ENCODE measurements at places on chromosomes 2 and 18. TPM values are rescaled to one million over a fixed set of nuclear protein-coding genes. Genes with fewer than 3 reads are reported as not detected.

GRCh38 chr2:238123218-238123971 lies 15.1 kb upstream of the KLHL30 start:
- DNase-seq, result no peak

DNA sequence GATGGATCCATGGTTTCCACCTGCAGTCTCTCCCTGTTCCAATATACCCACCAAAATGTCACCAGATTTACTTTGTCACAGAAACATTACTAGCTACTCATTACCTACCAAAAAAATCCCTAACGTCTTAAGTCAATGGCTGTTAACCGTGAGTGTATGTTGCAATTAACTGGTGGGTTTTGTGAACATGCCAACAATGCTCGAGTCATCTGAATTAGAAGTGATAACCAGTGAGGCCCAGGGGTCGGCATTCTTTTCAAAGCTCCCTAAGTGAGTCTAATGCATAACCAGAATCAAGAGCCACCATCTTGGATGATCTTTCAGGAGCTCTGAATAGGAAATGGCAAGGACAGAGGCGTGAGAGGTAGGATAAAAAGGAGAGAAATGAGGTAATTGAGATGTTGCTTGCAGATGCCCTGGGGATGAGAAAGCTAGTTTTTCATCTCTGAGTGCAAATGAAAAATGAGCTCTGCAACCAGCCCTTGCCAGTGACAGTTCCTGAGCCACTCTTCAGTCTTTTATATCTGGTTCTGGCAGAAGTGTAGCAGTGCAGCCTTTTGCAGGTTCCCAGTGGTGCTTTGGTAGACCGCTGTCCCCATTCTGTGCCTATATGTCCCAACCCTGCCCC lies 130.0 kb upstream of the RND3 start:
- DNase-seq, result no peak

GRCh38 chr2:11990576-11990975 lies 244.1 kb downstream of the LPIN1 start:
- DNase-seq, result no peak

The SLC8A1 gene
- total RNA-seq, result 29.9 TPM

DNA sequence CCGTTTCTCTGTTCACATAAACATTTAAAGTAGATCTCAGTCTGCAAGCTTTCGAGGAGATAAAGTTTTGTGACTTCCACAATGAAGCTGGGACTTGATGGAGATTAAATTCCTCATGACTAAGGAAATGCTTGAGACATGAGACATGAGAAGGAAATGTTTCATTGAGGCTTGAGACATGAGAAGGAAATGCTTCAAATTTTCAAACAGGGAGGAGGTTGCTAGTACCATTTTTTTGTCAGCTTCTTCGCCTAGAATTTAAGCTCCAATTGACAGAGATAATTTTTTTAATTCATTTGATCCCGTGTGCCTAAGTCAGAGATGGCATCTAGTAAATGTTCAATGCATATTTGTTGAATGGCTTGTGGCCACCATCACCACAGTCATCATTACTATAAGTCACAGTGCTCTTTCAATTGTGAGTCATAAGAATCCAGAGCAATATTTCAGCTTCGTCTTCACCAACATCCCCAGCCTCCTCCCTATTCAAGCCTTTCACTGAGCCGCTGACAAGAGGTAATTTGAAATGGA lies 543 bp upstream of the MARCHF4 start:
- no peak for DNase-seq

The ZNF532 gene
- total RNA-seq, result 66.2 TPM

- DNase-seq, result no peak
These were observed 4.0 kb upstream of the SLC35F5 start for GRCh38 chr2:113760400-113760799.
